ENCODE measurements at places on chromosomes 2 and 18.

DNA sequence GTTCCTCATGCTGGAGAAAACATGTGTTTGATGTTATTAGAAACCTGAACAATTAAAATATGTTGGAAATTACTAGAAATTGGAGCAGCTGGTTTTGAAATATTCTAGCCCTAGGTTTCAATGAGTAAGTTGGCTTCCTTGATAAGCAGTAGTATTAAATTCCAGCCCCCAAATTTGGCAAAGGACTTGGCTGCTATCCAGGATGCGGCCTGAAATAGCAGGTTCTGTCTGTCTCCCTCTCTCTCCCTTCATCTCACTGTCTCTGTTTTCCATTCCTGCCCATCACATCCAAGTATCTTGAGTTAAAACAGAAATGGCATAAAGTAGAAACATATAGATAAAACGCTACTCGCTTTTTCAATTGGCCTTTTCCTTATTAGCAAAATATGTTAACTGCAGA is 20.9 kb upstream of the GPR45 start:
- no peak for DNase-seq

DNA sequence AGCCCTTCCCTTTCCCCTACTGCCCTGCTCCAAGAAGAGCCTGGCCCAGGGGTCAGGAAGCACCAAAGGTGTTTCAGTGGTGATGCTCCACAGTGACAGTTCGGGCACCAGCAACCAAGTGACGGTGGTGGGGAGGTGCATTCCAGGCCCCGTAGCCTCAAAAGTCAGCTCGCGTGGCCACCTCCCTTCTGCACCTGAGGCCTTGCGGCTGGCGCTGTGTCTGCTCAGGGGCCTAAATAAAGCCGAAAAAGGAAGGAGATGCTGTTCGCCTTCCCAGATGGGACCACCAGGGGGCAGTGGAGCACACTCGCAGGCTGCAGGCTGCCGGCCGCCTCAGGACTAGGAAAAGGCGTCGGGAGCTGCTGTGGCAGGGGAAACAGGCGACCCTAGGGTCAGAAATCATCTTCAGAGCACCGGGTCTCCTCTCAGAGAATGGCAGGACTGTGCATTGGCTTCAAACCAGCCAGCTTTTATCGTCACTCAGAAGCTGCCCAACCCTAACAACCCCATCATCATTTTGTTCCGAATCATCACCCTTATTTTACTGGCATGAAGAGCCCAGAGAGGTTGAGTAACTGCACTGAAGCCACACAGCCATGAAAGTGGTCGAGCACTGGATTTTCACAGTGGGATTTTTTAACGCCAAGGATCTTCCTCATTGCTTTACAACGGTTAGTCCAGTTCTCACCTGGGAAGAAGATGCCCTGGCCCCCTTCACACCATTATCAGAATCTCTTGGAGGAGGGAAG is 213.0 kb upstream of the CELF4 start:
- DNase-seq: no peak

GRCh38 chr18:67783196-67783946 is 266.9 kb upstream of the DSEL start:
- DNase-seq: no peak

DNA sequence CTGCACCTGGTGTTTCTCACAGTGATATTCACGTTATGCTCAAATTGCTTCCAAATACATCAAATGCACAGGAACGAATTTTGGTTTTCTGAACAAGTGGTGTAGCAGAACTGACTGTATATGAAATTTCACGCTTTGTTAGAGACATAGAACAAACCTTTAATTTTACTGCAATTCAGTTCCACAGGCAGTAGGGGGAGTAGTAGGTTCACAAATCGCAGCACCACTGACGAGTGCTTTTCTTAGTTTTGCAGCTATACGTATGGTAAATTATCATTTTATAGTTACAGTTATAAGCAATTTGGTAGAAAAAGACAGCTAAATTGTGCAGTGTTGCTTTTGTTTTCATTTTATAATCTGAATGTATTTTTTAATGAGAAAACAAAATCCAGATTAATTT is 113.3 kb downstream of the KIAA1328 start:
- no peak for DNase-seq

GRCh38 chr2:204255526-204255925 is 289.7 kb upstream of the PARD3B start:
- no peak for DNase-seq

- DNase-seq: no peak
These were observed 5.9 kb downstream of the LMAN1 start for GRCh38 chr18:59353079-59353680.

DNA sequence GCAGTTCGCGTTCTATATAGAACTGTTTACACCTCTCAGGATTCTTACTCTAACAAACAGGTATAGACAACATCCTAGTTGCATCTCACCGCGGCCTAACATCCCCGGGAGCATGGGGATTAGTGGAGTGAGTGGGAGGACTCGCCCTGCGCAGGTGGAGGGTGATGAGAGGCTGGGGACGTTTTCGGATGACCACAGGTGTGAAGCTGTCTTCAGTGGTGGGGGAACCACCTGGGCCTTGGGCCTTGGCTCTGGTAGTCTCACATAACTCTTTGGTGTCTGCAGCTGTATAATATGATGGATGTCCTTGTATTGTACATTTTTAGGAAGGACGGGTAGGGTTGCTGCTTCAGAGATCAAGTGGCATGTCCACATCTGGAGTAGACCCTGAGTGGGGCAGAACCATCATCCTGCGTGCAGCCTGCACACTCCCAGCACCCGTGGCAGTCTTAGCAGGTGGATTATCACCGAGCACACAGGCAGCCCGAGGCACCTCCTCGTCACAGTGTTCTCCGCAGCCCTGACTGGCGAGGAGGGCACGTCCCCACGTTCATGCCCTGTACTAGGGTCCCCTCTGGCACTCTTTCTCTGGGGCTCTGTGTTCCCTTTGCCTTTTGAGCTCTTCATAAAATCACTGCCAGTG is 56.0 kb downstream of the AGAP1 start:
- no peak for DNase-seq

- no peak for DNase-seq
These were observed 32.3 kb downstream of the PLB1 start for GRCh38 chr2:28528206-28528605.

- DNase-seq: no peak
These were observed 234.6 kb upstream of the CDH19 start for GRCh38 chr18:66838340-66838987.

DNA sequence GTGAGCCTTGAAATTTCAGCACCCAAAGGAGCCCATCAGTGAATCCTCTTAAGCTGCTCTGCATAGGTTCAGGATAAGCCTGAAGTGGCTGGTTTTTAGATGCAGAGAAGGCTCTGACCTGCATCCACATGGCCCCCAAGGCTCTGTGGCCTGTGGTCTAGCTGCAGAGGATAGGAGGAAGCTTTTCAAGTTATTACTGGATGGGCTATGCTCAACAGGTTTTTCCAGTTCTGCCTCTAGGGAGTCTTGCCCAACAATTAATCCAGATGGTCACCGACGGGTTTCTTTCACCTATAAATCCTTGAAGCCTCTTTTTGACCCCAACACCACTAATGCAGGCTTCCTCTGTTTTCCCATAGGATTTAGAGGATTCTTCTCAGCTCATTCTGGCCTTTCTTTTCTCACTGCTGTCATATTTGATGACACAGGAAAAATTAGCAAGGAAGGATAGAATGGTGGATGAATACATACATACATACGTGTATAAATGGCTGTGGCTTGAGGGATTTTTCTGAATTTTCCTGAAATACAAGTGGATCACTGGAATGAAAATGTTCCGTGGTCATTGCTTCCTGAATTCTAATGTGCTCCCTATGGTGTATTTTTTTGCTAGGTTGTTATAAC is 52.2 kb upstream of the BCL2L11 start:
- no peak for DNase-seq

DNA sequence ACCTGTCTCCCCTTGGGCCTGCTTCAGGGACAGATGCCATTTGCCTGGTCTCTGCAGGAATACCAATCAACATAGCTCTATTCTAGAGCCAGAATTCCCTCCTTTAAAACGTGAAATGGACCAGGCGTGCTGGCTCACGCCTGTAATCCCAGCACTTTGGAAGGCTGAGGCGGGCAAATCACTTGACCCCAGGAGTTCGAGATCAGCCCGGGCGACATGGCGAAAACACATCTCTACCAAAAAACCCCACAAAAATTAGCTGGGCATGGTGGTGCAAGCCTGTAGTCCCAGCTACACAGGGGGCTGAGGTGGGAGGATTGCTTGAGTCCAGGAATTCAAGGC is 127.0 kb downstream of the PLEKHM3 start:
- no peak for DNase-seq

DNA sequence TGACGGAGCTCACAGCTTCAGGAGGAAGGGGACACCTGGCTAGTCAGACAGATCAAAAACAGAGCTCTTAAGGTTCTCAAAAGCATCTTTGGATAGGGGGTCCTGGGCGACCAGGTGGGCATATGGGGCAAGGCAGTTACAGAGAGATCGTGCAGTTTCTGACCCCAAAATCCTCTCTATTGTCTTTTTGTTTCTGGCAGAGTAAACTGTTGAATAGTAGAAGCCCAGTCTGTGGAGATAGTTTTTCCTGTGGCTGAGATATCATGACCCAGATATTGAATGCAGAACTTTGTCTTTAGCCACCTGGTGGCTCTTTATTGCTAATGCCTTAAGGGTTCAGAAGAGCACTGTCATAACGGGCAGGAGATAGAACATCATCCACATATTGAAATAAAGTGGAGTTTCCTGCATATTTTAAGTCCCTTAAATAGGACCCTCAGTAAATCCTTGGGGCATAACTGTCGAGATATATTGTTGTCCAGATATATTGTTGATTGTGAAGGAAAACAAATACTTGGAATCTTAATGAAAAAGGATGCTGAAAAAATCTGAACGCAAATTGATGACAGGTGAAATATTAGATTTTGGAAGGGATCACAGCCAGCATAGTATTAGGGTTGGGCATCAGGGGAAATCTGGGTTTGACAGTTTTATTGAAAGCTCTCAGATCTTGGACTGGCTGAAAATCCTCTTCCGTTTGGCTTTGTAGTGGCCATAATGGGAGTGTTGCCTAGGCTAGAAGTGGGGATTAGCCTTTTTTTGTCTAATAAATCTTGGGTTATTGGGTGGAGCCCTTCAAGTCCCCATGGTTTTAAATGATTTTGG is 14.1 kb upstream of the ZDBF2 start:
- DNase-seq: no peak

- no peak for DNase-seq
These were observed 48.4 kb downstream of the CNGA3 start for GRCh38 chr2:98394595-98395153.

DNA sequence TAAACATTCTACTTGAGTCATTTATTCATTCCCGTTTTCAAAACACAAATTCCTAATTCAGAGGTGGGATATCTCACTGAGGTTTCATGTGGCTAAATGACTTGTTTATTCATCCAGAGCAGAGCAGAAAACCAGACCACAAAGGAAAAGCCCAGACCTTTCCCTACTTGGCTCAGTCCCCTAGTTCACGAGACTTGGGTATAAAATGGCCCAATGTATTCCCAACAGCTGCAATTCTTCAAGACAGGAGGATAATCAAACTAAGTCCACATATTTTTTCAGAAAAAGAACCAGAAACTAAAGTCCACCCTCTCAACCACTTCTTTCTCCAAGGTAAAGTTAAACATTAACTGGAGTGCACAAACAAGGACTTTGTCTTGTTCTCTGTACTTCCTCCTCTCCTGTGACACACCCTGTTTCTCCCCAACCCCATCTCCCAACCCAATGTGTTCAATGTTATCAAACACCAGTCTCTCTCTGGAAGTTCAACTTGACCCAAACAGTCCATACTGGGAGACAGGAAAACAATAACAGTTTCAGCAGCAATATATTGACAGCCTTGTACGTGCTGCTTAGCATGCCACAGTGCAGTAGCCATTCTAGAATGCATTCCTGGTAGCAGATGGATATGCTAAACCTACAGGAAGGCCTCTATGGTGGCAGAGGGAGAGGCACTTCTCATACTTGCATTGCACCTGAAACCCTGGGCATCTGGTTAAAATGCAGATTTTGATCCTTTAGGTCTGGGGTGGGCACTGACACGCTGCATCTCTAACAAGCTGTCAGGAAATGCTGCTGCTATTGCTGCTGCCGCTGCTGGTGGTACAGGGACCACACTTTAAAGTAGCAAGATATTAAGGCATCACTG is 110.7 kb downstream of the INO80D start:
- no peak for DNase-seq

GRCh38 chr2:231133365-231134099 is 8.7 kb upstream of the HTR2B start:
- DNase-seq: no peak

GRCh38 chr2:239465017-239466001 is 64.5 kb upstream of the HDAC4 start:
- DNase-seq: no peak

- no peak for DNase-seq
These were observed 26.8 kb upstream of the EPAS1 start for GRCh38 chr2:46270384-46270783.

DNA sequence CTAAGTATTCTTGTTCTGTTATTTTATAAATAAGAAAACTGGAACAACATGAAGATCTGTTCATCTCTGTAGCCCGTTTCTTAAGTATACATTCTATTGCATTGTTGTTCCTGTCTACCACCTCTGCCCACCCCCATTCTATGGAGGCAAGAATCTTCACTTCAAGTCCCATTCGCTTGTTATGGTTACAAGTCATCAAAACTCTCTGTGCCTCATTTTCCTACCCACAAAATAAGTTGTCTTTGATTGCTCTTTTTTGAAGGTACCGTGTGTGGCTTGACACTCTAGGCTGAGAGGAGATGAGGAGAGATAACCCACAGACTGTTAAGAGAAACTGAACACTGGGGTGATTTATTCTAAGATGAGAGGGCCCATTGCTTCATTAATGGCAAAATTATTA is 2.9 kb upstream of the EVA1A start:
- DNase-seq: no peak

DNA sequence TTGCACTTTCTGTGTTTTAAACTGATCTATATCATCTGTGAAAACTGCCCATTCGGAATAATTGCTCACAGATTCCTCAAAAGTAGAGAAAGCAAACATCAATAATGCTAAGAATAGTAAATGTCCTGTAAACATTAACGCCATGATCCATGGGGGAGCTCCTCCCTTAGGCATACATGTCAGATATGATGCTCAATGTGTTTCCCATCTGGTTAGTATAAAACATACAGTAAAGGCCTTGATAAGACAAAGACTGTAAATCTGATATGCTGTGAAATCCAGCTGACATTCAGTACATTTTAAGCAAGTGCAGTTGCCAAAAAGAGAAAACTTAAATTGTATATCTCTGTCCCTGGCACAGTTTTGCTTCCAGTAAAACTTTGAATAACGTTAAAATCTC is 2.1 kb downstream of the DSEL start:
- DNase-seq: no peak

DNA sequence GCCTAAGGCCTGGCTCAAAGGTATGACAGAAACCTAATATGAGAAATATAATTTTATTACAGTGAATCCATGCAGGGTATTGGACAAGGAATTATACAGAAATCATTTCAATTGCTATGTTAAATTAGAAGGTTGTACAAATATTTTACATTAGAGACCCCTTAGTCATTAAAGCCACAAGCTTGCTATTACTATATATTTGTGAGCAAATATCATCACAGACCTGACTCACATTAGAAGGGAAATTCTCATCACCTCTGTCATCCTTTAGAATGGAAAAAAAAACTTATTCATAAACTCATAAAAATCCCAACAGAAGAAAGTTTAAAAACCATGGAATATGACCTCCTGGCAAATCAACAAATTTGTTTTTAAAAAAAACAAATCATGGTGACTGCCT is 277.9 kb downstream of the DCC start:
- DNase-seq: no peak

Data from stimulated activated CD4-positive, alpha-beta T cell treated with anti-CD3 and anti-CD28 coated beads, Interleukin-1b, Interleukin-23, amount 100 ng/mL, for 1 hour (primary cell).